ENCODE measurements at places on chromosomes 12 and 14. TPM values are rescaled to one million over a fixed set of nuclear protein-coding genes. Genes with fewer than 3 reads are reported as not detected.

DNA sequence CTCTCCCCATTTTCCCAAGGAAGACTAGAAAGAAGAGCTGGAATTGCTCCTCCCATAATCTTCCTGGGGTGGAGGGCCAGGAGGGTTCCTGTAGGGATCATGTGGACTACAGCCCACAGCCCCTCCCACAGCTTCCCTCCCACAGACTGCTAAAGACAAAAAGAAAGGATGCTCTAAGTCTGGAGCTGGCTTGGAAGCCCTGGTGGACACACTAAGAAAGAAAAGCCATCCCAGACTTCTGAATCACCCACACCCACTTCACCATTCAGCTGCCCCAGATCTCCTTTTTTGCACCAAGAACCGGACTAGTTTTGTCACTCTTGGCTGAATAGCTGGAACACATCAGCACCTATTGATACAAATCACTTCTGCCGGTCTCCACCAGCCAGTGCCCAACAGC is 56.8 kb upstream of the PLXNC1 start:
- no peaks in the 10 kb centered on the region for H3K4me1 ChIP-seq
- peaks cover 3% of the 10 kb centered on the region for H3K27me3 ChIP-seq
- H3K27ac ChIP-seq, result no peak overlapping the region

The SOAT2 gene
- not detected for total RNA-seq

The SHMT2 gene
- total RNA-seq, result 63.3 TPM

The SERPINA4 gene
- total RNA-seq, result not detected

- H3K4me1 ChIP-seq, result peaks cover 12% of the 10 kb centered on the region
- peaks cover 7% of the 10 kb centered on the region for H3K27me3 ChIP-seq
- H3K36me3 ChIP-seq, result peaks cover 5% of the 10 kb centered on the region
- no peak for DNase-seq
- H3K27ac ChIP-seq, result no peak overlapping the region
These were observed 96.3 kb downstream of the ITPK1 start for GRCh38 chr14:93019367-93019843.

The DNAJC22 gene
- total RNA-seq, result 1.8 TPM

- H3K36me3 ChIP-seq, result peaks cover 3% of the 10 kb centered on the region
- H3K4me3 ChIP-seq, result no peak overlapping the region
- H3K4me1 ChIP-seq, result peaks cover 14% of the 10 kb centered on the region
- peaks cover 13% of the 10 kb centered on the region for H3K27me3 ChIP-seq
These were observed 54.5 kb downstream of the KIF26A start for GRCh38 chr14:104192883-104193245.

The RASSF9 gene
- 2.2 TPM for total RNA-seq

- DNase-seq, result no peak
- H3K36me3 ChIP-seq, result no peaks in the 10 kb centered on the region
- H3K4me1 ChIP-seq, result peaks cover 4% of the 10 kb centered on the region
- H3K27me3 ChIP-seq, result peaks cover 2% of the 10 kb centered on the region
- no peak overlapping the region for H3K4me3 ChIP-seq
These were observed 100.9 kb downstream of the EPS8 start for GRCh38 chr12:15688202-15688736.

- H3K36me3 ChIP-seq, result peaks cover 3% of the 10 kb centered on the region
- peaks cover 21% of the 10 kb centered on the region for H3K27me3 ChIP-seq
- H3K4me3 ChIP-seq, result no peak overlapping the region
- H3K27ac ChIP-seq, result peak overlapping the region; percentile 99
- peaks cover 66% of the 10 kb centered on the region for H3K4me1 ChIP-seq
- no peak for DNase-seq
These were observed 30.0 kb downstream of the DGLUCY start for GRCh38 chr14:91143862-91144261.

The KRT74 gene
- total RNA-seq, result not detected

DNA sequence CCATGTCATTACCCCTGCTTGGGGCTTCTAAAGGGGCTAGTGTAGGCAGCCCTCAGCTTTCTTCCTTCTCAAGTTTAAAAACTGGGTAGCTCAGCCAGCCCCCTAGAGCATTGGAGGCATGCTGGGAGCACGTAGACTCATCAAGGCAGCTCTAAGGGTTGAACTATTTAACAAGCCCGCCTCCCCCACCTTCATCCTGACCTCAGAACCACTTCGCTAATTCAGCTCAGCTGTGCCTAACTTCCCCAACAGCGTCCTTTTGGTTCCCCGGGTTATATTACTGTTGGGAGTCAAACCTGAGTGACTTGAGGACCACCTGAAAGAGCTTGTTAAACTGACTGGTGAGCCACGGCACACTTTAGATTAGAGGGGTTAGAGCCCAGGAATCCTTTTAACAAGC is 30.1 kb downstream of the MAX start:
- no peak overlapping the region for H3K27ac ChIP-seq
- no peak overlapping the region for H3K4me3 ChIP-seq
- H3K36me3 ChIP-seq, result peaks cover 32% of the 10 kb centered on the region
- H3K27me3 ChIP-seq, result no peaks in the 10 kb centered on the region

DNA sequence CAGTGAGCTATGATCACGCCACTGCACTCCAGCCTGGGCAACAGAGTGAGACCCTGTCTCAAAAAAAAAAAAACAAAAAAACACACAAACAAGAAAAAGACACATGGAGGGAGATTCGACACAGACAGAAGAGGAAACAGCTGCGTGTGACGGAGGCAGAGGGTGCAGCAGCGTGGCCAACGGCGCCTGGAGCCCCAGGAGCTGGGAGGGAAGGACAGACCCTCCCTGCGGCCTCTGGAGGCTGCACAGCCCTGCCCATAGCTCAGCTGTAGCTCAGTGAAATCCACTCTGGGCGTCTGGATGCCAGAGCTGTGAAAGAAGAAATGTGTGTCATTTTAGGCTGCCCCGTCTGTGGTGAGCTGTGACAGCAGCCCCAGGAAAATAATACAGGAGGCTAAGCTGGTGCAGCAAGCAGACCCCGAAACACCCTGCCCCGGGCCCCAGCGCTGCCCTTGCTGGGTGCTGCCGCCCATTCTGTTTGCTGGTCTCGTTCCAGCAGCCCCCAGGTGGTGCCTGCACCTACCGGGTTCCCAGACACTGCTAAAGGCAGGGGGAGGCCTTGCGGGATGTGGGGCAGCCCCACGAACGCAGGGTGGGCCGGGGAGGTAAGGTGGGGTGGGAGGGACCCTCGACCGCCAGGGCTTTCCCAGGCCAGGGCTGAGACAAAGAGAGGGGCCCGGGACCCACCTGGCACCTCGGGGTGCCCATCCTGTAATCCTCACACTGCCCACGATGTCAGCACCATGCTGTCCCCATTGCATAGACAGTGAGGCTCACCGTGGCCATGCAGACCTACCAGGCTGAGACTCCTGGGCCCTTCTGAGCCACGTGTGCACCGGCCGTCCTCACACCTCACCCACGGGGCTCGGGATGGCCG is 21.2 kb downstream of the GALNT9 start:
- no peak overlapping the region for H3K4me3 ChIP-seq
- no peaks in the 10 kb centered on the region for H3K4me1 ChIP-seq
- peak overlapping the region; percentile 10 for H3K27ac ChIP-seq
- DNase-seq, result no peak
- peaks cover 14% of the 10 kb centered on the region for H3K36me3 ChIP-seq

The TRMT5 gene
- total RNA-seq, result 12.6 TPM

The KRT82 gene
- not detected for total RNA-seq

The DPY19L2 gene
- total RNA-seq, result 16.4 TPM

- no peaks in the 10 kb centered on the region for H3K36me3 ChIP-seq
- DNase-seq, result no peak
- no peak overlapping the region for H3K4me3 ChIP-seq
- no peak overlapping the region for H3K27ac ChIP-seq
- peaks cover 1% of the 10 kb centered on the region for H3K27me3 ChIP-seq
These were observed 118.6 kb upstream of the SYT1 start for GRCh38 chr12:78746001-78746400.

The ISCA2 gene
- total RNA-seq, result 31.4 TPM

The PRB2 gene
- not detected for total RNA-seq

GRCh38 chr14:67694791-67695393 is 672 bp downstream of the RDH11 start:
- peak; percentile 56 for DNase-seq
- peaks cover 12% of the 10 kb centered on the region for H3K4me1 ChIP-seq
- H3K27me3 ChIP-seq, result peaks cover 2% of the 10 kb centered on the region
- H3K4me3 ChIP-seq, result peak overlapping the region; percentile 99

- no peaks in the 10 kb centered on the region for H3K4me1 ChIP-seq
- H3K27me3 ChIP-seq, result peaks cover 2% of the 10 kb centered on the region
- peaks cover 4% of the 10 kb centered on the region for H3K36me3 ChIP-seq
- no peak for DNase-seq
These were observed 157.9 kb downstream of the PAWR start for GRCh38 chr12:79532907-79533288.

DNA sequence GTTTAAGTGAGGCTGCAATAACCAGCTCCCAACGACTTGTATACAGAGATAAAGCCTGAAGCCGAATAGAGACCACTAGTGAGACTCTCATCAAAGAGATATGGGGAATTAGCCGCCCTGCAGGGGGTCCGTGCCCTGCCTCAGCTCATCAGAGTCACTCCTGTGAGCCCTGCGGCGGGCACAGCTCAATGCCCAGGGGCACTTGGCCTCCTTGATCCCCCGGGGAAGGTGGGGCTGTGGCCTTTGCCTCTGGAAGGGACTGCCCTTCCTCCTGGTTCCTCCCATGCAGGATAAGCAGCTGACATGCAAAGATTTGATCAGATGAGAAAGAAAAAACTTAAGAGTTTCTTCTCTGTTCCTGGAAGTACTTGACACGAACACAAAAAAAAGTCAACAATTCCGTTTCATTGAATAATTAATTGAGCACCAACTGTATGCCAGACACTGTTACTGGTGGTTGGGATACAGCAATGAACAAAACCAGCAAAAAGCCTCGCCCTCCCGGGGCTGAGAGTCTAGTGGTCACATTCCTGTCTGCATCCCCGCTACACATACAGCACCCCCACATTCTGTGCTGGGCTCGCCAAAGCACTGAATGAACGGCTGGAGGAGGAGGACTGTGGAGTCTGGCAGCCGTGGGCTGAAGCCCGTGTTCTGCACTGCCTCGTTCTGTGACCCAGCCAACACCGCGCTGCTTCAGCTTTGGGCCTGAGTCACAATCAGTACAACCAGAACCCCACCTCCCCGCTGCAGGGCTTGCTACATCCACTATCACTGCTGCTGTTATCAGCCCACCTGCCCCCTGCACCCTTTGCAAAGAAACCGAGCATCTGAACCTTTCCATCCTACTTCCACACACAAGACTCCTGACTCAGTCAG is 10.3 kb downstream of the TTC7B start:
- H3K27ac ChIP-seq, result peak overlapping the region; percentile 42
- H3K36me3 ChIP-seq, result peaks cover 8% of the 10 kb centered on the region
- peaks cover 36% of the 10 kb centered on the region for H3K4me1 ChIP-seq
- DNase-seq, result no peak

DNA sequence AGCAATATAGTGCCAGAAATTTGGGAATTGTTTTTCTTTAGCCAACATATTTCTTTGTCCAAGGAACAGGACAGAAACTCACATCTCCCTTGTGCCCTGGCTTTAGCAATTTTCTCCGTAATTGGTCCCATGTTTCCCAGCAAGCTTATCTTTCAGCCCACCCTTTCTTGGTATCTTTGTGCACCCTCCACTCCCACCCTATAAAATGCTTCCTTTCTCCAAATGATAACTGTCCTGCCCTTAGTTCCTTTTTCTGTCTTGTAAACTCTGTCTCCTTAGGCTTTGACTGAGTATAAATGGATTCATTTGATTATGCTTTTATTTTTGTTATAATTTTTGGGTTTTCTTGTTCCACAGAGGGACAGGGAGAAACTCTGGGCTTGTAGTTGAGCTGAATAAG is 442.8 kb downstream of the ATP23 start:
- DNase-seq, result no peak
- peaks cover 2% of the 10 kb centered on the region for H3K4me1 ChIP-seq
- H3K36me3 ChIP-seq, result no peaks in the 10 kb centered on the region
- no peak overlapping the region for H3K27ac ChIP-seq
- H3K4me3 ChIP-seq, result no peak overlapping the region
- H3K27me3 ChIP-seq, result peaks cover 1% of the 10 kb centered on the region

- peak overlapping the region; percentile 91 for H3K27ac ChIP-seq
- H3K4me1 ChIP-seq, result peaks cover 27% of the 10 kb centered on the region
- H3K4me3 ChIP-seq, result no peak overlapping the region
- H3K27me3 ChIP-seq, result peaks cover 2% of the 10 kb centered on the region
- no peak for DNase-seq
These were observed 35.8 kb downstream of the ATP2A2 start for GRCh38 chr12:110316861-110317260.

DNA sequence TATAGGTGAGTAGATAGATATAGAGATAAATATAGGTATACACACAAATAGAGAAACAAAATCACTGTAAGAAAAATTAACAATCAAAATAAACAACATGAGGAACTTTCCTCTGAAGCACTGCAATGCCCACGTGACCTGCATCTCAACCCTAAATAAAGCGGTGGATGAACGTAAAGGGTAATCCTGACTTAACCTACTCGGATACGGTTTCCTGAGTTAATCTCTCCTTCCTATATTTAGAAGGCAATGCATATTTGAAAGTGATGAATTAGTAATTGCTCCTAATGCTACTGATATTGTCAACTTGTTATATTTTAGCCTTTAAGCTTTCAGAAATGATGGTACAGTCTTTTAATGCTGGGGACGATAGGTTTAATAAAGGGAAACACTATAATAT is 221.4 kb downstream of the ITPR2 start:
- H3K36me3 ChIP-seq, result no peaks in the 10 kb centered on the region
- H3K27me3 ChIP-seq, result no peaks in the 10 kb centered on the region
- no peak overlapping the region for H3K4me3 ChIP-seq

GRCh38 chr14:64789696-64790095 is 85.5 kb downstream of the PLEKHG3 start:
- no peak overlapping the region for H3K27ac ChIP-seq
- H3K36me3 ChIP-seq, result peaks cover 6% of the 10 kb centered on the region
- no peak for DNase-seq
- H3K27me3 ChIP-seq, result peaks cover 5% of the 10 kb centered on the region
- peaks cover 21% of the 10 kb centered on the region for H3K4me1 ChIP-seq

- H3K27me3 ChIP-seq, result peaks cover 2% of the 10 kb centered on the region
- H3K4me3 ChIP-seq, result no peak overlapping the region
- no peak overlapping the region for H3K27ac ChIP-seq
- no peak for DNase-seq
- H3K36me3 ChIP-seq, result no peaks in the 10 kb centered on the region
These were observed 689 bp upstream of the PDE3A start for GRCh38 chr12:20367583-20368113.

DNA sequence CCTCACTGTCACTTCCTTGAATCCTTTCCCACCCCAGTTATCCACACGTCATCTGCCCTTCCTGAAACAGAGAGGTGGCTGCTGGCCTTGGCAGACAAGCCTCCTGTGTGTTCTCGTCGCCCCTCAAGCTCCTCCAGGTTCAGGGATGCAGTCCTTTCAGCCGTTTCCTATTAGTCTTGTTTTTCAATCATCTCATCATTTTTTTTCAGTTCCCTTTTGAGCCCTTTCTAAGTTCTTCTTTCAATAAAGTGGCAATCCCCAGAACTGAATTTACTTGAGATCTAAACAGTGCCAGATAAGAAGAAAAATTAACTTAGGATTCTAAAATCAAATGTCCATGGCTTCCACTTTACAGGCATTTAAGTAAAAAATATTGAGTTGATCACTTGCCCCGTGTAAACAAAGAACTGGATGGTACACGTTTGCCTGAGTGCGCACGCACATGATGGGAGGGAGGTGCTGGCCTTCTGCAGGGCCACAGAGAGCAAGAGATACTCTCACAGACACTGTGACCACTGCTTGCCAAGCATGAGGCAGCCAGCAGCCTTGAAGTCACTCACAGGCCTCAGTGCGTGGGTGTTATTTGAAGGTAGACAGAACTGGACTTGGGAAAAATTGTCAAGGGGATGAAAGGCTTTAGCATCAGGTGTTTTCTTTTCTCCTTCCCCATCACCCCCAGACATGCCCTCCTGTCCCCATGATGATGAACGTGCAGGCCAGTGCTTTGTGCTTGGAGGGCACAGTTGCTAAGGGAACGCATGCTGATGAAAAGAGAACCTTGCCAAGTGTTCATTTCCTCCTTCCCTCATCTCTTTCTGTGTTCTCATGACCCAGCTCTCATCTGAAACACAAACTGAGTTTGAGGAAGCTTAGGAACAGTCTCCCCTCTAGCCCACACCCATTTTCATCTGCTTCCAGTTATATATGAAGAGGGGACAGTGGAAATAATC is 408.3 kb downstream of the EGLN3 start:
- no peak overlapping the region for H3K4me3 ChIP-seq
- DNase-seq, result no peak
- no peak overlapping the region for H3K27ac ChIP-seq
- no peaks in the 10 kb centered on the region for H3K36me3 ChIP-seq

Data from endothelial cell (in vitro differentiated cells).